ENCODE measurements at places on chromosomes 4 and X.

DNA sequence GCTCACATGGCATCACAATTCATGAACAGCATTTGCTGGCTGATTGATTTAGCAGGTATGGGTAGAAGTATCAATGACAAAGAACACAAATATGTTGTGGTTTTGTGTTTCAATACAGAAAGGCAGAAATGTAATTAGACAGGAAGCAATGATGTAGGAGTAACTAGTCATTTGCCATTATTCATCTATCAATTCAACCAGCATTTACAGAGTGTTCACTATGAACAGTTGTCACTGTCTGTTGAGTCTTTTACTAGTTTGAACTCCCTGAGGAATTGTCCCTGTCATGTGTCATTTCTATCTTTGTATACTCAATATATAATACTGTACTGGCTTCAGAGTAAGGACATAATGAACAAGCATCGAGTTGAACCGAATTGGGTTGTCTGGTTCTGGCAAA lies 51.5 kb upstream of the ARHGAP24 start:
- no peak for DNase-seq
- no peaks in the 10 kb centered on the region for H3K4me1 ChIP-seq
- H3K27ac ChIP-seq: no peak overlapping the region
- H3K4me3 ChIP-seq: no peak overlapping the region
- no peaks in the 10 kb centered on the region for H3K36me3 ChIP-seq

GRCh38 chr4:24668956-24669355 lies 84.6 kb upstream of the DHX15 start:
- H3K27me3 ChIP-seq: no peaks in the 10 kb centered on the region
- H3K36me3 ChIP-seq: no peaks in the 10 kb centered on the region
- H3K4me3 ChIP-seq: no peak overlapping the region
- 0 out of 2 replicates have a peak, but pooled peaks cover 6% of the 10 kb centered on the region for H3K4me1 ChIP-seq

- no peaks in the 10 kb centered on the region for H3K27me3 ChIP-seq
- peak overlapping the region; percentile 93 for H3K27ac ChIP-seq
- no peak for DNase-seq
- peaks cover 4% of the 10 kb centered on the region for H3K4me1 ChIP-seq
- H3K4me3 ChIP-seq: peak overlapping the region; percentile 97
These were observed 1.1 kb downstream of the LRBA start for GRCh38 chr4:151013944-151014343.

GRCh38 chr4:110196871-110197528 lies 1.4 kb downstream of the ELOVL6 start:
- H3K27ac ChIP-seq: peak overlapping the region; percentile 87
- peak overlapping the region; percentile 62 for H3K4me3 ChIP-seq
- no peaks in the 10 kb centered on the region for H3K27me3 ChIP-seq
- no peak for DNase-seq
- H3K4me1 ChIP-seq: peaks cover 24% of the 10 kb centered on the region

DNA sequence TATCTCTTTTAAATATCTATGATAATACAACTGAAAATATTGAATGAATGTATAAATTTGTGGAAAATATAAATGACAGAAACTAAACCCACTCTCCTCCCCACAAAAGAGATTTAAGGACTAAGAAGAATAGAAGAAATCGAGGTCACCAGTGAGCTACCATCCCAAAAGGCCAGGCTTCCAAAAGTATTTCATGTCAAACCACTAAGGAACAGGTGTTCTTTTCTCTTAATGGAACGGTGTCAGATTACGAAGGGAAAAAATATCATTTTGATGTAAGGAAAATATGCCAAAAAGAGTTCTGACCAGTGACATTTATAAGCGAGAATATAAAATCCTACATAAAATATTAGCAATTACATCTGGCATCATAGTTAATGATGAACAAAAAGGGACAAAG lies 13.6 kb upstream of the TCEAL4 start:
- no peak for DNase-seq
- H3K27me3 ChIP-seq: no peaks in the 10 kb centered on the region
- H3K4me3 ChIP-seq: no peak overlapping the region
- H3K36me3 ChIP-seq: no peaks in the 10 kb centered on the region
- H3K27ac ChIP-seq: no peak overlapping the region
- H3K4me1 ChIP-seq: no peaks in the 10 kb centered on the region

DNA sequence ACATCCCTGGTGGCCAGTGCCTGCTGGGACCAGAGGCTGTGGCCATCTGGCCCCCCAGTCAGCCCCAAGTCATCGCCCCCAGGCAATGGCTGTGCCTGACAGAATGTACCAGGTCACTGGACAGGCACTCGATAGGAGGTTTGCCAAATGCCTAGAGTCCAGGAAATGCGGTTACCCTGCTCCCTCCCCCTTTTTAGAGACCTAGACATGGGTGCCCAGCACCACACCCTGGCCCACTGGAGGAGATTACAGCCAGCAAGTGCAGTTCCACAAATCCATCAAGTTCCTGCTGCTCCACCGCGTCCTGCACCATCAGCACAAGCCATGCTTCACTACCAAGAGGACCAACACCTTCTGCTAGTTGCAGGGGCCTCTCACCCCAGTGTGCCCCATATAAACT lies 16.2 kb upstream of the ZFX start:
- H3K4me1 ChIP-seq: no peaks in the 10 kb centered on the region
- no peaks in the 10 kb centered on the region for H3K27me3 ChIP-seq
- no peak overlapping the region for H3K4me3 ChIP-seq
- no peak for DNase-seq
- H3K36me3 ChIP-seq: no peaks in the 10 kb centered on the region
- H3K27ac ChIP-seq: no peak overlapping the region

GRCh38 chr4:161767116-161767515 lies 396.7 kb downstream of the FSTL5 start:
- no peaks in the 10 kb centered on the region for H3K4me1 ChIP-seq
- H3K4me3 ChIP-seq: no peak overlapping the region
- no peak overlapping the region for H3K27ac ChIP-seq
- no peaks in the 10 kb centered on the region for H3K27me3 ChIP-seq
- DNase-seq: no peak
- no peaks in the 10 kb centered on the region for H3K36me3 ChIP-seq

- no peaks in the 10 kb centered on the region for H3K4me1 ChIP-seq
- no peaks in the 10 kb centered on the region for H3K27me3 ChIP-seq
- no peak overlapping the region for H3K27ac ChIP-seq
- no peaks in the 10 kb centered on the region for H3K36me3 ChIP-seq
- no peak for DNase-seq
These were observed 7.7 kb upstream of the STK32B start for GRCh38 chr4:5043579-5043978.

DNA sequence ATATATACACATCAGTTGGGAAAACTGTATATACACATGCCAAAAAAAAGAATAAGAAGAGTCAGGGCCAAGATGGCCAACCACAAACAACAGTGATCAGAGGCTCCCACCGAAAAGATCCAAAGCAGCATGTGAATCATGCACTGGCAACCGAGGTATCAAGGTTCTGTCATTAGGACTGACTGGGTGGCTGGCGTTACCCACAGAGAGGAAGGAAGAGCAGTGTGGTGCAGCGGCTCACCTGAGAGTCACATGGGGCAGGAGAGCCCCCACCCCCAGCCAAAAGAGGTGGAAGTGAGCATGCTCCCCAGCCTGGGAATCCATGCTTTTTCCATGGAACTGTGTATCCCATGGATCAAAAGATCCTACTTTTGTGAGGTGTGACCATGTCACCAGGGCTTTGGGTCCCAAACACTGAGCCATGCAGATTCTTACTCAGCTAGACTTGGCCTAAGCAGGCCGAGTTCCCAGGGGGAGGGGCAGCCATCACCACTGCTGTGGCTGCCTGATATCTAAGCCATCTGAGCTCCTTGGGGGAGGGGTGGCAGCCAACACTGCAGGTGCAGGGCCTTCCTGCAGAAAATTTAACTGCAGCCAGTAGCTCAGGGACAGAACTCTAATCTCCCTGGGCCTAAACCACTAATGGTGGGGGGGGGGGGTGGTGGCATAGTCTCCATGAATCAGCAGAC lies 52.8 kb downstream of the P2RY10 start:
- H3K27ac ChIP-seq: no peak overlapping the region
- H3K27me3 ChIP-seq: no peaks in the 10 kb centered on the region
- no peaks in the 10 kb centered on the region for H3K4me1 ChIP-seq
- DNase-seq: no peak

GRCh38 chrX:37627602-37628001 lies 56.1 kb downstream of the LANCL3 start:
- no peak for DNase-seq
- no peaks in the 10 kb centered on the region for H3K36me3 ChIP-seq
- no peak overlapping the region for H3K27ac ChIP-seq
- H3K27me3 ChIP-seq: no peaks in the 10 kb centered on the region
- no peak overlapping the region for H3K4me3 ChIP-seq

GRCh38 chr4:70571772-70572171 lies 20.3 kb upstream of the AMBN start:
- no peaks in the 10 kb centered on the region for H3K36me3 ChIP-seq
- H3K4me3 ChIP-seq: no peak overlapping the region
- peaks cover 16% of the 10 kb centered on the region for H3K4me1 ChIP-seq
- DNase-seq: peak; percentile 31

- no peaks in the 10 kb centered on the region for H3K4me1 ChIP-seq
These were observed 32.0 kb upstream of the HPGD start for GRCh38 chr4:174554231-174554728.

DNA sequence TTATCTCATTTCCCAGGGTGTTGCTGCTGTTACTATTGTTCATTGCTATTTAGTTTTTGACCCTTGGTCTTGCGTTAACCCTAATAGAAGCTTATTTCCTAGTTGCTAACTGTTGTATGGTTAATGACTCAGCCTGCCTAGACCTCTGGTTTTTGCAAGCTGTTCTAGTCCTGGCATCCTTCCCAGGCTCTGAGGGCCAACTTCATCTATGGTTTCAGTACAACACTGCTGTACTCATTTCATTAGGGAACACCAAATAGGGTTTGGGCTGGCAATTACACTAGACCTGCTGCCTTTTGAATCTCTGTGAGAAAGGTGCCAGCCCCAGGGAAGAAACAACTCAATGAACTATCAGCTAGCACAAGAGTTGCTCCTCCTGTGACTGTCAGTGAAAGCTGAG lies 59.6 kb downstream of the DCX start:
- DNase-seq: no peak
- no peak overlapping the region for H3K27ac ChIP-seq
- H3K27me3 ChIP-seq: no peaks in the 10 kb centered on the region
- no peak overlapping the region for H3K4me3 ChIP-seq

- no peaks in the 10 kb centered on the region for H3K27me3 ChIP-seq
- H3K4me1 ChIP-seq: no peaks in the 10 kb centered on the region
- no peak overlapping the region for H3K4me3 ChIP-seq
- no peaks in the 10 kb centered on the region for H3K36me3 ChIP-seq
These were observed 215.1 kb upstream of the SFRP2 start for GRCh38 chr4:154004016-154004415.

DNA sequence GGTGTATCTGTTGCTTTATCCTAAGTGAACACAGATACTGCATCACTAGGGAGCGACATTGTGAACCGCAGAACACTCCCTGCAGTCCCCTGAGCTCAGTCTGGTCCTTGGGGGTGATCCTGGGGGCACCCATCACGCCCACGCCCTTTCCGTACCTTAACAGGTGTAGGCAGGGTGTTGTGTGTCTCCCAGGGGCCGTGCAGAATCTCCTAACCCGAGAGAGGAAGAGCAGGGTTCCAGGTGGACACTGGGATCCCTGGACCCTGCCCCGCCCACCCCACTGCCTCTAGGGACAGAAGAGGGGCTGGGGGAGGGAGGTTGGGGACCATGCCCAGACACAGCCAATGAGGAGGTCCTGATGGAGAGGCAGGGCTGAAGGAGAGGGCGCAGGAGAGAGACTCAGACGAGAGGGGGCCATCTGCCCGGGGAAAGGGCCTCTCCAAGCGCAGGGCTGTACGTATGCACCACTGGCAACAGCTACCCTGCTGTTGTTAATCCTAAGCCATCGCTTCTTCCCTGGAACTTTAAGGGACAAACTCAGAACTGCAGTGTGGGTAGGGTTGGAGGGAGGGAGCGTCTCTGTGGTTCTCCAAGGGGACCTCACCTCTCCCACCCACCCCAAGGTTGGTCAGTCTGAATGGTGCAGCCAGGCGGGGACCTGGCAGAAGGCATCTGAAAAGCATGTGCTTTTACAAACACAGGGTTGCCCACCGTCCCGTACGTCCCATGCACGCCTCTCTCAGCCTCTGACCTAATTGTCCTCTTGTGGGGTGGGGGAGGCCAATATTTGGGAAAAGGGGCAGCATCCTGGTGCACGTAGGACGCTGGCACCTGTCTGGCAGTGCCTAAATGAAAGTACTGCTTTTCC lies 2.5 kb downstream of the P2RY8 start:
- H3K36me3 ChIP-seq: no peaks in the 10 kb centered on the region
- H3K4me3 ChIP-seq: no peak overlapping the region
- H3K4me1 ChIP-seq: no peaks in the 10 kb centered on the region
- H3K27me3 ChIP-seq: no peaks in the 10 kb centered on the region
- DNase-seq: no peak
- H3K27ac ChIP-seq: no peak overlapping the region

- no peak for DNase-seq
- no peaks in the 10 kb centered on the region for H3K36me3 ChIP-seq
- no peak overlapping the region for H3K4me3 ChIP-seq
- H3K27ac ChIP-seq: no peak overlapping the region
These were observed 1318.6 kb downstream of the PCDH19 start for GRCh38 chrX:99091459-99091858.

GRCh38 chr4:76365636-76366035 lies 55.3 kb downstream of the CCDC158 start:
- H3K36me3 ChIP-seq: no peaks in the 10 kb centered on the region
- no peak for DNase-seq
- H3K27ac ChIP-seq: no peak overlapping the region

- H3K4me1 ChIP-seq: no peaks in the 10 kb centered on the region
- no peak overlapping the region for H3K27ac ChIP-seq
- H3K36me3 ChIP-seq: no peaks in the 10 kb centered on the region
These were observed 70.2 kb downstream of the GC start for GRCh38 chr4:71713611-71714203.

DNA sequence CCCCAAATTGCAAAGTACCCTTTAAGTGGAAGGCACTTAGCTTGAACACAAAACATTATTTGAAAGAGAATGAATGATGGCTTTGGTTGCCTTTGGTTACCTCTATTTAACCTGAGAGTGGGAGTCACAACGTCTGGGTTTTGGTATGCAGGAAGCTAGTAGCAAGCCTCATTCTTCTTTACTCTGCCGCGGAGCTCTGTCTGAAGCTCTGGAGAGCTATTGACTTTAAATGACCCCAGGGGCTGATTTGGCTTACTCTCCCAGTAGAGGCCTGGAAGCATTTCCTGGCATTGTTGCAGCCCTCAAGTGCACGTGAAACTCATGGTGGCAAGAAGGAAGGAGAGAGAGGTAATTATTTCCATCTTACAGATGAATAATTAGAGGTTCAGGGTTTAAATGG lies 81.8 kb upstream of the MAGEA4 start:
- H3K4me3 ChIP-seq: no peak overlapping the region
- 0 out of 2 replicates have a peak, but pooled peaks cover 4% of the 10 kb centered on the region for H3K4me1 ChIP-seq
- H3K36me3 ChIP-seq: no peaks in the 10 kb centered on the region
- H3K27me3 ChIP-seq: no peaks in the 10 kb centered on the region

DNA sequence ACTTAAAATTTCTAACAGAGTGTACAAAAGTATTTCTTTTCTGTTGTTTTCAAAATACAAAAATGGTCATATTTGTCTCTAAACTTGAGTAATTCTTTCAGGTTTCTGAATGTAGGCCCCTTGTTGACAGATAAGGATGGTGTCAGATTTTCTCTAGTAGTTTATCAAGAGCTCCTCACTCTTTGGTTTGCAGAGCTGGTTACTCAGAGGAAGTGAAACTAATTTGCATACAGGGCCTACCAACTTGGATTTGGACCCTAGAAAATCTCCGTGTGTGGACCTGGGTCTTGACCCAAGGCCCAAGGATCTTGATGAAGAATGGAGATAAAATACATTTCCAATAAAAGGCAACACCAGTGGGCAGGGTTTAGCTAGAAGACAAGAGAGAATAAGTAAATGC lies 433 bp upstream of the ADH6 start:
- no peaks in the 10 kb centered on the region for H3K36me3 ChIP-seq
- H3K27me3 ChIP-seq: no peaks in the 10 kb centered on the region
- peaks cover 35% of the 10 kb centered on the region for H3K4me1 ChIP-seq
- no peak overlapping the region for H3K27ac ChIP-seq
- H3K4me3 ChIP-seq: no peak overlapping the region

All from Caco-2 (cell line).